ENCODE measurements at places on chromosomes 1 and 21.
A peak's percentile ranks its signal among the peaks of the same experiment; 100 is the strongest.

DNA sequence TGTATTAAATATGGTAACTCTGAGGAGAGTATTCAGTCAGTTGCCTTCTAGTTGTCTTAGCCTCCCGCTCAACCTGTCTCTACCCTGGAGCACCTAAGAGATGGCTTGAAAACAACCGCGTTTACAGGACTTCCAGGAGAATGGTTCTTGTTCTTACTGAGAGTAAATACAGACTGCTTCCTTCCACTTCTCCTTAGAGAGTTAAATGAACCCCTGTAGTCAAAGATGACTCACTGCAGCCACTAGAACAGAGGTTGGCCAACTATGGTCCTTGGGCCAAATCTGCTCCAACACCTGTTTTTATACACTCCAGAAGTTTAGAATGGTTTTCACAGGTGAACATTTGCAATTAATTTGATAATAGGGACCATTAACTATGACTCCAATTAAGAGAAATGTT lies 60.1 kb upstream of the ASB17 start:
- no peak for DNase-seq

DNA sequence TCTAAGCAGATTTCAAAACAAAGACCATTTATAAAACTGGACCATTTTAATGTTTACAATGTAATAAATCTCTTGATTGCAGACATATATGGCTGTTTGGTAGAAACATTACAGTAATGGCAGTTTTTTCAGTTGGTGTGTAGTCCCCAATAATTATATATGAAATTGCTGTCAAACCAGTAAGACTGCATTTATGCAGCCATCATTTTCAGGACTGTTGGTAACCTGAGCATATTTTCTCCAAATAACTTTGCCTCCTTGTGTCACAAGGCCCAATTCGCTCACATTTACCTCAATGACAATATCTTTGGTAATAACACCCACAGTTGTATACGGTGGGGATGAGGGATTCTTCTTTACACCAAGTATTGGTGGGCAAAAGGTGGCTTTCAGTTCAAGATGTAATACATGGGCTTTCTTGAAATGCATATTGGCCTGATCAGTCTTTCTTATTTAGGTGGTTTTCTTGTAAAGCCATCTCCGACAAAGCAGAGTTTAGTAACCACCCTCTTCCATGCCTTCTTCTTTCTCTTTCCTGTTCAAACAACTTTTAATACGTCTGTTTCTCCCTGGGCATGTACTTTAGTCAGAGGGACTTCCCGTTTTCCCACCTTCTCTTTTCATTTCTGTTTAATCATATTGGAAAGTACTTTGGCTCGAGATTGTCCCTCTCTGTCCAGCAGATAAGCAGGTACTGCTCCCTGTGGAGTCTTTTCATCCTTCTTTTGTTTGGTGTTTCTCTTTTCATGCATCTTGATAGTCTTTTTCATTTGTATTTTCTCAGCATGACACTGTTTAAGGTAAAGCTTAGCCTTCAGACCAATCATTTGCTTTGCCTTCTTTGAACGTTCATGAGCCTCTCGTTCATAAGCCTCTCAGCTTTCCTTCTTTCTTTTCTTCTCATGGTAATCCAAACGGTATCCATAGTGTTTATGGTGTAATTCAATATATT lies 30.4 kb downstream of the ATP2B4 start:
- DNase-seq, result no peak

DNA sequence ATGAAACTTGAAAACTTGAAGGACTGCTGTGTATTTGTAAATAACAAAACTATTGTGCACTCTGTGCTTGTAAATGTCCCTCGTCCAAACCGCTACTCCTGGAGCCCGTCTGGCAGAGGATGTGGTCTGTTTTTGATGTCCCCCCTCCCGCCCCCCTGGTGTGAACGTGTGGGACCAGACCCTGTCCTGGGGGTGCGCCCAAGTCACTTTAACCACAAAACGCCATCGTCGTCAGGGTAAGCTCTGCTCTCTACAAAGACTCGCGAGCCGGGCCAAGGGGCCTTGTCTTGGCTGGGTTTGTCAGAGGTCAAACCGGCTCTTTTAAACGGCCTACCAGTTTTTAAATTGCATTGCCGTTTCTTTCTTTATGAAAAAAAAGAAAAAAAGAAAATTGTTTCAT lies 87.4 kb upstream of the TMEM51 start:
- no peak for DNase-seq

- DNase-seq, result no peak
These were observed 96.0 kb upstream of the BMP8A start for GRCh38 chr1:39395357-39395831.

- no peak for DNase-seq
These were observed 12.1 kb downstream of the CSTB start for GRCh38 chr21:43763901-43764523.

GRCh38 chr1:212915245-212916091 lies 34.9 kb upstream of the VASH2 start:
- DNase-seq, result no peak

DNA sequence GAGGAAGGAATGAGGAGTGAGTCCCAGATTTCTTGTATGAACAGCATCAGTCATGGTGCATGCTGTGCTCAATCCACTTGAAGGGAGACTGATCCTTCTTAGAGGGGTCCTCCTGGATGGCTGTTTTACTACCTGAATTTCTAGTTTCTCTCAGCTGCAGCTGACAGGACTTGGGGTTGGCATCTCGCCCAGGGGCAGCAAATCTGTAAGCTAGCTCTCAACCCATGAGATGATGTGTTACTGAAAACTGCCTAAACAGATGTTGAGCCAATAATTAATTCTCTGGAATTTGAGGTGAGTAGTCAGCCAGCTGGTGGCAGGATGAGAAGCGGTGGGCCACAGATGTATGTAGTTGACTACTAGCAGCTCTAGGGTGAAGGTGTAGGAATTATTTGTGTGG lies 19.6 kb downstream of the BACH1 start:
- DNase-seq, result no peak

DNA sequence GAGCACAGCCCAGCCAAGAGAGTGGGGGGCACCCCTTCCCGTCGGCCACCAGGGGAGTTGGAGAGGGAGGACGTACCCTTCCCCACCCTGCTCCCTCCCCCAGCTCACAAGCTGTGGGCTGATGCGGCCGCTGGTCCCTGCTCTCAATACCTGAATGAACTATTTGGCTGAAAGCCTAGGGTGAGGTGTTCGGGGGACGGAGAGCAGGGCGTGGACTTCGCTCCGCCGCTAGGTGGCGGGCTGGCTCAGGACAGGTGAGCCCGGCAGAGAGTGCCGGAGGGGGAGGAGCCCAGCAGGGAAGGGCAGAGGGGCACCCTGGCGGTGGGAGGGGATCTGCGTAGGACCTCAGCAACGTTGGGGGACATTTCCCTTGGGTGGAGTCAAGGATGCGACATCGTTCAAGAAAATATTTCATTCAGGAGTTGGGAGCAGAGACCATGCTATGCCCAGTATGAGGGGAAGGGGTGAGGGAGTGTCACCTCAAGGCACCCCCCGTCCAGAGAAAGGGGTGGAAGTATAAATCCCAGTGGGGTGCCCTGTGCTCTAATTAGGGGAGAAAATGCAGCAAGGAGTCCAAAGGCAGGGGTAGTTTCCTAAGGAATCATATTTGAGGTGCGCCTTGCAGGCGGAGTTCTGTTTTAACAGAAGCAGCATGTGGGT lies 12.0 kb upstream of the RHBG start:
- peak; percentile 23 for DNase-seq

DNA sequence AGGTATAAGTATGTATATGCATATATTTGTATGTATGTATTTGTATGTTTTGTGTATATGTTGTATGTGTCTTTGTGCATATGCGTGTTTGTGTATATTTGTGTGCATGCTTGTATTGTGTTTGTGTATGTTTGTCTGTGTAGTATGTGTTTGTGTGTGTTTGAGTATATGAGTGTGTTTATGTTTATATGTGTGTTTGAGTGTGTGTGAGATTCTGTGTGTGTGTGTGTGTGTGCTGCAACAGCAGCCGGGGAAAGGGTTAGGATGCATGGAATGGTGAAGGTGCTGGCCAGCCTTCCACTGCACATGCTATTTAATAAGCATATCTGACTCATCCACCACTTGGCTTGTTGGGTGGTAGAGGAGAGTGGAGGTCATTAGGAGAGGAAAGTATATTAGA lies 46.6 kb upstream of the RAB4A start:
- DNase-seq, result no peak

- no peak for DNase-seq
These were observed 40.7 kb downstream of the DHCR24 start for GRCh38 chr1:54846301-54846700.

- DNase-seq, result no peak
These were observed 56.2 kb downstream of the NTNG1 start for GRCh38 chr1:107196973-107197562.

- no peak for DNase-seq
These were observed 7.9 kb downstream of the MYOG start for GRCh38 chr1:203077956-203078355.

GRCh38 chr1:179815641-179816040 lies 62.0 kb downstream of the TOR1AIP2 start:
- no peak for DNase-seq

- DNase-seq, result no peak
These were observed 1.6 kb upstream of the TAS1R2 start for GRCh38 chr1:18861082-18861481.

GRCh38 chr1:34928066-34928696 lies 1.3 kb downstream of the DLGAP3 start:
- DNase-seq, result no peak

DNA sequence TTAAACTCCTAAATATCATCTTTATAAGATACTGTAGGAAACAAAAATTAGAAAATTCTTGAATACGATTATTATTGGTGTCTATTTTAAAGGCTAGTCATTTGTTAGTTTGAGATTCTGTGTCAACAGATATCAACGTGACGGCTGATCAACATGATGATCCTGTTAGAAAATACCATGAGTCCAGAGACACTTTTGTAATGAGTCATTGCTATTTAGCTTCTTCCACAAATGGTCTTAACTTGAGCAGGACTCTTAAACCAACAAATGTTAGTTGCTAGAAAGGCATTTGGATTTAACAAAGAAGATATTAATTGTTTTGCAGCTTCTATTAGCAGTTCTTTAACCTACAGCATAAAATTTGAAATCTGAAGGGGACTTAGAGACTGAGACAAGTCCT lies 131.2 kb downstream of the TGFB2 start:
- DNase-seq, result no peak

- no peak for DNase-seq
These were observed 50.5 kb upstream of the IKBKE start for GRCh38 chr1:206419783-206420182.

GRCh38 chr1:201192261-201192788 lies 1.7 kb downstream of the IGFN1 start:
- no peak for DNase-seq

DNA sequence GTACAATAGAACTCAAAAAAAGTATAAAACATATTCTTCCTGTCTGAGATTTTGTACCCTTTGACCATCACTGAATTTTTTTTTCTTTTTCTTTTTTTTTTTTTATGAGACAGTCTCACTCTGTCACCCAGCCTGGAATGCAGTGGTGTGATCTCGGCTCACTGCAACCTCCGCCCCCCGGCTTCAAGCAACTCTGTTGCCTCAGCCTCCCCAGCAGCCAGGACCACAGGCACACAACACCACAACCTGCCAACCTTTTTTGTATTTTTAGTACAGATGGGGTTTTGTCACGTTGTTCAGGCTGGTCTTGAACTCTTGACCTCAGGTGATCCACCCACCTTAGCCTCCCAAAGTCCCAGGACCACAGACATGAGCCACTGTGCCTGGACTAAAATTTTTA lies 10.4 kb downstream of the SDCCAG8 start:
- DNase-seq, result no peak

DNA sequence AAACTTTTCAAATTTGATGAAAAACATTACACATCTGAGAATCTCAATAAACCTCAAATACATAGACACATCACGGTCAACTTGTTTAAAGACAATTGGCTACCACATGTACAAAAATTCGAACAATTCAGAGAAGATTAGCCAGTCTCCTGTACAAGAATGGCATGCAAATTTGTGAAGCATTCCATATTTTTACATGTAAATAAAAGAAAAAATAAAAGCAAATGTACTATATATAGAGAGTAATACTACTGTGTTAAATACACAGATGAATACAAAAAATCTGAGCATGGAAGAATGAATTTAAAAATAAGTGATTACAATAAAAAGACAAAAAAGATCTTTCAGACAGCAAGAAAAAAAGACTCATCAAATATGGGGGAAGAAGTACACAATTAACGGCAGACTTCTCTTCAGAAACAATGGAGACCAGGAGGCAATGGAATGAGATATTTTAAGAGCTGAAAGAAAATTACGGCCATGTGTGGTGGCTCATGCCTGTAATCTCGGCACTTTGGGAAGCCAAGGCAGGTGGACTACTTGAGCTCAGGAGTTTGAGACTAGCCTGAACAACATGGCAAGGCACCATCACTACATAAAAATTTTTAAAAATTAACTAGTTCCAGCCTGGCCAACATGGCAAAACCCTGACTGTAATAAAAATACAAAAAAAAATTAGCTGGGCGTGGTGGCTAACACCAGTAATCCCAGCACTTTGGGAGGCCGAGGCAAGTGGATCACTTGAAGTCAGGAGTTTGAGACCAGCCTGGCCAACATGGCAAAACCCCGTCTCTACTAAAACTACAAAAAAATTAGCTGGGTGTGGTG lies 23.2 kb downstream of the HAX1 start:
- DNase-seq, result no peak

DNA sequence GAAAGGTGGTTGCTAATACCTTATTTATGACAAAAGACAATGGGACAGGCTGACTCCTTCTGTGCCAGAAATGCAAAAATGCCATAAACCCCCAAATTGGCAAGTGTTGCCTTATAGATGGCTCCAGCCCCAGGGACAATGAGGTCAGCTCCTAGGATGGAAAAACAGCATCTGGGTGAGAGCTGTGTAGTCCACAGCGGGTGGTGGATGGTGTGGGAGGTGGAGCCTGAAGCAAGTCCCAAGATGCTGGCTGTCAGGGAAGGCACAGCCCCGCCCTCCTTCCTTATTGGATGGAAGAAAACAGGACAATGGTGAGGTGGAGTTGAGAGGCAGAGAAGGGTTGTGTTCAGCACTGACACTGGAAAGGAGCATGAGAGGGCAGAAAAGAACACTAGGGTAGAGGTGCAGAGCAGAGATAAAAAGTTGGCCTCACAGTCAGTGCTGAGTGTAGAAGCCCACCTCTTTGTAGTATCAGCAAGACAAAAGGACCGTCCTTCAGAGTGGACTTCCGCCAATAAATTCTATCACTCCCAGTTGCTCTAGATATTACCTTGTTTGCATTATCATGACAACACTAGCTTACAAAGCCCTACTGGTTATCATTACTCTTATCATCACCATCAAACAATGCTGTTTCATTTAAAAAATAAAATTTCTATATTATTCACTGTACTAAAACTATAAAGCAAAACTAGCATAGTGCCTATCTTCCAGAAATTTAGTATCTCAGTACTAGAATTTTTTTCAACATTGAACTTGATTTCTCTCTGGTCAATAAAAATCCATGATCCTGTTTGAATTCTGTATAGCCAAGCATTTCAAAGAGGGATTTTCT lies 3.7 kb upstream of the SDE2 start:
- DNase-seq, result no peak

Data from stimulated activated CD8-positive, alpha-beta memory T cell treated with anti-CD3 and anti-CD28 coated beads, Interleukin-7, amount 100 ng/mL, for 1 hour (primary cell).